Stimulated activated CD8-positive, alpha-beta memory T cell treated with anti-CD3 and anti-CD28 coated beads, Interleukin-15, amount 100 ng/mL, for 48 hours (primary cell): ENCODE measurements at places on chromosomes 1 and 21.

- no peak for DNase-seq
These were observed 35.9 kb upstream of the CTTNBP2NL start for GRCh38 chr1:112359961-112360767.

DNA sequence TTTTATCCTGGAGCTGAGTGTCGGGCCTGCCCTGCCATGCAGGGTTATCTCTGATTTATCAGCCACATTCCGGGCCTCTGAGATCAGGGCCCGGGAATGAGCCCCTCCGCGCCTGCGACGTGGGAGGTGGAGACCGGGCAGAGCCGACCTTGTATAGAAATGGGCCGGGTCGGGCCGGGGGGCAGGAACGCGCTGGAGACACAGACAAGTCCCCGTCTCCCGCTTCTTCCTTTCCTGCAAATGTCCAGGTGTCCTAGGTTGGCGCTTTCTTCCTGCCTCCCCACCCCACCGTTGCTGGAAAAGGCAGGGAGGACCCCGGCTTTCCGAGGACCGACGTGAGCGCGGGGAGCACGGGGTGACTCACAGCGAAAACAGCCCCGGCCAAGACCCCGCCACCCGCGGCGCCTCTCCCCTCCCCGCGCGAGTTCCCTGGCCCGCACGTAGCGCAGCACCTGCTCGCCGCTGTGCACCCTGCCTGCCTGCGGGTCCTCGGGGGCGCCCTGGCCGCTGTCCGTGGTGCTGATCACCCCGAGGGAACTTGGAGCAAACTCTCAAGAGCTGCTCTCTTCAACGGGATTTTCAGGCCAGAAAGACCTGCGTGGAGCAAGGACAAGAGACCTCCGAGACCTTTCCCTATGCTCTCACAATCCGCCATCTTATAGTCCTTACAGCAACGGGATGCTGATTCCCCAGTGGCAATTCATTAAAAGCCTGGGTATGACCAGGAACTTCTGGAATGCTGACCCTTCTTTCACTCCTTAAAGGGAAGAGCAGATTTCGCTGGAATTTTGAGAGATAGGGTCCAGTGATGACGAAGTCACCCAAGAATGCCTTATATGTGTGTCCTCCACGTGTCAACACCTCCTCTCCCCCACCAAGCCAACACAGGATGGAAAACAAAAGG, 475 bp upstream of the NPPB start:
- DNase-seq = peak; percentile 48

GRCh38 chr1:199685369-199685768, 342.1 kb upstream of the NR5A2 start:
- DNase-seq = no peak

DNA sequence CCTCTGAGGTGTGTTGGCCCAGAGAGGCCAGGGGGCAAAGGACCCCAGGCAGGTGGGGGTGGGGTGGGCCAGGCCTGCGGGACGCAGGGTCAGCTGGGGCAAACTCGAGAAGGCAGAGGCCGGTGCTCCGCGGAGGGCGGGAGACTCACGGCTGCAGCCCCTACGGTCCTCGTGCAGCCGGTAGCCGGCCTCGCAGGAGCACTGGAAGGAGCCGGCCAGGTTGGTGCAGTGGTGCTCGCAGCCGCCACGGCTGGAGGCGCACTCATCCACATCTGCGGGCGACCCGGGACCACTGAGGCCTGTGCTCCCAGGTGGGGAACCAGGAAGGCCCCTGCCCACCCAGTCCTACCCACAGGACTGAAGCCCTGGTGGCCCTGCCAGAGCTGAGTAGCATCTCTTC, 55.3 kb downstream of the ARHGEF16 start:
- no peak for DNase-seq

DNA sequence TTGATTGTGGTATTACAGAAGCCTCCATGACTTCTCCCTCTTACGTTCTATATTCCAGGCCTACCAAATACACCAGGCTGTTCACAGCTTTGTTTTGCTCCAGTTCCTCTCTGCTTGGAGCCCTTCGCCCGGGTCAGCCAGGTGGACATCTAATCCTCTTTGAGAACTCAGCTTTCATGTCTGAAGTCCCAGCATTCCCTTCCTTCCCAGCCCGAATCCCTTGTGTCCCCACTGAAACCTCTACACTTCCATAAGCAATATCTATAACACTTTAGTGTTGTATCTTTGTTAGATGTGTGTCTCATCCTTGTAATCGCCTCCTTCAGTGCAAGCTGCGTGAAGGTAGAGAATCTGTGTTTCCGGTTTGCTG, 1.9 kb downstream of the RNF11 start:
- no peak for DNase-seq

DNA sequence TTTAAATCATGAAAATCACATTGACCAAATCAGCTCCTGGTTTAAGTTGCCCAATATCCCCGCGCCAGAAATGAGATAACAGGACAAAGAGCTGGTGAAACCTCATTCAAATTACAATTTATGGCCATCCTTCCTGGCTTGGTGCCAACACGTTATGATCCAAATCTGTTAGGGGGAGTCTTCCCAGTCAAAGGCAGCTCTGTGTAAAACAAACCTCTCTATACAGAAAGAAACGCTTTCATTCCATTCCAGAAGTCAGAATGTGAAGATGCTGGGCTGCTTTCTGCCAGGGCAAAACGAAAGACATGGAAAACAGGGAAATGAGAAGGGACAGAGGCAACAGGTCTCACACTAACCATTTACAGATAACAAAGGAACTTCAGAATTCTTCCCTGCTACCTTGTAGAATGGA, 53.5 kb upstream of the TIAM1 start:
- no peak for DNase-seq
